ENCODE measurements at places on chromosomes 11 and 22. TPM values are rescaled to one million over a fixed set of nuclear protein-coding genes. Genes with fewer than 3 reads are reported as not detected.

The TRPM5 gene
- 0.01 TPM for polyA plus RNA-seq

The PTPN5 gene
- polyA plus RNA-seq: 0.21 TPM

The MRGPRX3 gene
- 0.12 TPM for polyA plus RNA-seq

The BEST1 gene
- 3.8 TPM for polyA plus RNA-seq

The KCTD14 gene
- polyA plus RNA-seq: 1.1 TPM

The SLC37A2 gene
- 27.0 TPM for polyA plus RNA-seq

The TMPRSS4 gene
- 101 TPM for polyA plus RNA-seq

The RFPL3 gene
- not detected for polyA plus RNA-seq
